ENCODE measurements at places on chromosomes 7 and 10.
A peak's percentile ranks its signal among the peaks of the same experiment; 100 is the strongest.

GRCh38 chr7:13115157-13115772 lies 427.8 kb downstream of the ARL4A start:
- no peak for DNase-seq

DNA sequence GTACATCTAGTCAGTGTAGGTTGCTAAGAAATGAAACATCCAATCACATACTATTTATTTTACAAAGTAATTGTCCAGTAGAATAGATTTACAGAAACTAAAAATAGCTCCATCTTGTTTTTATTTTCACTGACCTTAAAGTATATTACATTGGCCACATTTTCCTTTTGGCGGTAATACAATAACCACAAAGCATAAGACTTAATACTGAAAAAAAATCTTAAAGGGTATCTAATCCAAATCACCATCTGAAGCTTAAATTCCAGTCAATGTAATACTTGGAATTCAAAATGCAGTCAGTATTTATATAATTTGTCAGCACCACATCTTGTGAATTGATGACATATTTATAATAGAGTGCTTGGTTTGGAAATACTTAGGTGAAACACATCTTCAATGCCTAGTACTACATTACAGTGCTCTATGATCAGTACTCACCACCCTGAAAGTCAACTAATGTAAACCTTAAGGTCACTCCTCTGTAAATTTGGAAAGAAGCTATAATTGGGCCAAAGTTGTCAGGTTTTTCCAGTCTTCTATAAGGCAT lies 8.9 kb downstream of the ANKMY2 start:
- no peak for DNase-seq

GRCh38 chr7:4882169-4883032 lies 1.1 kb downstream of the RADIL start:
- DNase-seq: peak; percentile 86

- DNase-seq: no peak
Measured at GRCh38 chr7:16014031-16014430, 327.5 kb upstream of the MEOX2 start.

DNA sequence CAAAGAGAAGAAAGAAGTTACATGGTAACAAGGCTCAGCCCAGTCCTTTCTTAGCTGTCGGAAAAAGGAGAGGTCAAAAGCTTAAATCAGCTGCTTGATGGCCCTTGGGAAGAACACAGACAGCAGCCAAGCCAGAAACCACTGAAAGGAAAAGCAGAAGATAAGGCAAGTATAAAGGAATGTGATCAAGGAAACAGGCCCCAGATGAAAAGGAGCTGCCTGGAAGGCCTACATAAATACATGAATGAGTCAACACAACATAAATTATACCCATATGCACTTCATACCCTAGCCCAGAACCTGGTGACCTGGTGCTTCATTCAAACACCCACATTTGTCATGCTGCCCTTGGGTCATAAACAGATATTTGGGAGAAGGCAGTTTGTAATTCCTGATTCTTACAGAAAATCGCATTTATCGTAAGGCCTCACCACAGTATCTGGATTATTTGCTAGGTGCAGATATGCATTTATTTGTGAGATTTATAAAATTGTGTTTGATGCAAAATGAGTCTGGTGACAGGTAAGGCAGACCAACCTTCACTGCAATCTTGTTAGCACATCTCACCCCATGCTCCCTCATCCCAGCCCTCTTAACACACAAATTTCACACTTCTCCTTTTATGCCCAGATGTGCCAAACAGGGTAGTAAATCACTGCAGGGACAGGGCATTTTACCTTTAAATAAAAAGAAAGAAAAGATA lies 94.9 kb upstream of the KCNIP2 start:
- DNase-seq: no peak

DNA sequence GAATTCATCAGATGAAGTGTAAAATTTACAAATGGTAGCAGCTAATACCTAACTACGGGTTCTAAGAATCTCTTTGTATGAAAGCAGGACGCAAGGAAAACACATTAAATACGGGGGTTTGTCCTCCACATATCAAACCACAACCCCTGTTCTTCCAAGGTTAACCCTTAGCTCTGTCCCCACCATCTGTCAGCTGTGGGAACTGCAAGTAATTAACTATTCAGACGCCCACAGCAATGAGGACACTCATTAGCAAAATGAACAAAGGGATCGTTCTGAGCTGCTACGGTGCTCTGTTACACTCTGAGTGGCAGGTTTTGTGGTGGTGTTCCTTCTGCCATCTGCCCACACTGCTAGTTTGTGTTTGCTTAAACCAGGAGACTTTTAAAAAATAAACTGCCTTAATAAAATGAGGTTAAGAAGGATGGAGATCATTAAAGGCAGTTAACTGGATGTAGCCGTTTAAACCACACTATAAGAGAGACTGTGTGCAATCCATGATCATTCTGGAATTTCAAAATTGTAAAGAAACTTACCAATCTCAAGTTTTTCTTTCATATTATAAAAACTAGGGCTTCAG lies 51.4 kb downstream of the C10orf67 start:
- no peak for DNase-seq

DNA sequence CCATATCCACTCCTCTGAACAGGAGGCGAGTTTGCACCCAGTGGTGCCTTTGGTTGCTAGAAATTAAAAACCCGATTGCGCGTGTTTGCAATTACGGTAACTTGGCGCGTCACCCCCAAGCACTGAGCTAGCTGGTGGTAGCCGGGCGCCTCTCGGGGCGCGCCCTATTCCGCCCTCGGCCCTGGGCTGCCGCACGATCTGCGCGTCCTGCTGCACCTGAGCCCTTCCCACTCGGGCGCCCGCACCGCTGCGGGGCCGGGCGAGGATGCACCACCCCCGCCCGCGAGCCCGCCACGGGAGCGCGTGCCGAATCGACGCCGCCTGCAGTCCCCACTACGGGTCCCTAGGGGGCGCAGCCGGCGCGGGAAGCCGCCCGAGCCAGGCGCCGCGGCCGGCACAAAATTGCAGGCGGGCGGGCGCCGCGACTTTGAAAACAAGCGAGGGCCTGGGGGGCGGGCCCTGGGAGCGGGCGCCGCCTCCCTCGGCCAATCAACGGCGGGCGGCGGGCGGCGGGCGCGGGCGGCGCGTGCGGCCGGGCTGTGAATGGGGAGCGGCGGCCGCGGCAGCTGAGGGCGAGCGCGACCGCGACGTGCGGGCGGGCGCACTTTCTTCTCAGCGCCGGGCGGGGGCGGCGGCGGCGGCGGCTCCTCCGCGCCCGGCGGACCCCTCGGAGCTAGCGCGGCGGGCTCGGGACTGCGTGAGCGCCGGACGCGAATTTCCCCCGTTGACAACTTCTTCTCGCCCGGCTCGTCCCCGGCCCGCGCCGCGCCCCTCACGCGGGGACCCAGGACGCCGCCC lies at the start of gene SDK1:
SDK1 (plus strand) TSS at position 602 of the 798 bp plus-strand sequence. CDS start 335 bp downstream, outside the sequence.
- DNase-seq: peak; percentile 94

DNA sequence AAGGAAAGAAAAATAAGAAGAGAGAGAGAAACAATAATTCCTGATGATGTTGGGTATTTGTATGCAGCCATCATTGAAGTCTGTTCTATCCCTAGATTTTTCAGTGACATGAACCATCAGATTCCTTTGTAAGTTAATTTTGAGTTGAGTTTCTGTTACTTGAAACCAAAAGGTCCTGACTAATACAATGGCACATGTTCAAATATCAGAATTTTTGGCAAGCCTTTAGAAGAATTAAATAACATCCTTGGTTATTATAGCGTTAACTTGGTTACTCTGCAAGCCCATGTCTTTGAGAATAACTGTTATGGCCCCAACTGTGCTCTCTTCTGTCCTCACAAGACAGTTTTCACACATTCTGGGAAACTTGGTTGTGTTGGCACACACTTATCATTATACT lies 66.5 kb downstream of the SYPL1 start:
- DNase-seq: no peak

DNA sequence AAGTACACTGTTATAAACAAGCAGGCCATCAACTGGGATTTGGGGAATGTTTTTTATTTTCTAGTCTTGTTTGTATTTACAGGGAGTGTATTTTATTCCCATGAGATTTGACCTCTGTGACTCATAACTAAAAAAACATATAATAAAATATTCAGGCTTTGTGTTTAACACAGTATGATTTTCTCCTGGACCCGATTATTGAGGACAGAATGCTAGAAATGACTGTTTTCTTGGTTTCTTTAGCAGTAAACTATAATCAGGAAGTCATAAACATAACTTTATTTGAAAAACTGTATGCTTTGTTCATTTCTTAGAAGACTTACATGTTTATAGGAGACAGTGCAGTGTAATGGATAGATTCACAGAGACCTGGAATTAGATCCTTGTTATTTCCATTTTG lies 2.1 kb downstream of the NHLRC2 start:
- no peak for DNase-seq

DNA sequence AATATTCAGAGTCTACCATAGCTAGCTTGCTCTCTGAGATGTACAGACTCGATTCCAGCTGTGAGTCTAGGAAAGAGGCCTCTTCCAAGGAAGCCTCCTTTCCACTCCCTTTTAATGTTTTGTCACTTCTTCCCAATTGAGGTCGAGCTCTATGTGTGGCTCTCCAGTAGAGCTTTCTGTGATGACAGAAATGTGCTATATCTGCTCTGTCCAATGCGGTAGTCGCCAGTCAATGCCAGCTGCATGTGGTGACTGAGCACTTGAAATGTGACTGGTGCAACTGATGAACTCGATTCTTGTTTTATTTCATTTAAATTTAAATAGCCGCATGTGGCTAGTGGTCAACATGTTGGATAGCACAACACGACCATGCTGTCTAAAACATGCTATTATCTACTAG lies 387.0 kb upstream of the NRP1 start:
- no peak for DNase-seq

- DNase-seq: no peak
Measured at GRCh38 chr7:84908196-84908793, 278.6 kb downstream of the SEMA3D start.
